ENCODE measurements at places on chromosomes 5 and 9.

GRCh38 chr9:135456436-135457104 is 23.0 kb upstream of the PPP1R26 start:
- no peak for DNase-seq

DNA sequence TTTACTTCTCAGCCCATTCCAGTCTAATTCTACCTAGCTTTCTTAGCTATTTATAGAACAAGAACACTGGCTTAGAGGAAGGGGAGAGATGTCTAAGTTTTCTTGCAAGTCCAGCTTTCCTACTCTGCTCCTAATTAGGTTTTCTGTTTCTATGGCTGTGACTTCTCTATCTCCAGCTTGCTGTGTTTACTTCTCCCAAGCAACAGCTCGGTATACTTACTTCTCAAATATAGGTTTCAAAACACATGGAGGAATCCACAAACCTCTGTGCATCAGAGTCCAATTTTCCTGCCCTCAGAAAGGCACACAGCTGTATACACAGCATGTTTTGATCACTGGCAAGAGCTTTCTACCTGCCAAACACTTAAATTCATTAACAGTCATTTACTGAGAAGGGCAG is 17.4 kb upstream of the HMGCR start:
- peak; percentile 5 for DNase-seq

GRCh38 chr5:56993241-56993640 is 41.3 kb upstream of the MIER3 start:
- DNase-seq: no peak

DNA sequence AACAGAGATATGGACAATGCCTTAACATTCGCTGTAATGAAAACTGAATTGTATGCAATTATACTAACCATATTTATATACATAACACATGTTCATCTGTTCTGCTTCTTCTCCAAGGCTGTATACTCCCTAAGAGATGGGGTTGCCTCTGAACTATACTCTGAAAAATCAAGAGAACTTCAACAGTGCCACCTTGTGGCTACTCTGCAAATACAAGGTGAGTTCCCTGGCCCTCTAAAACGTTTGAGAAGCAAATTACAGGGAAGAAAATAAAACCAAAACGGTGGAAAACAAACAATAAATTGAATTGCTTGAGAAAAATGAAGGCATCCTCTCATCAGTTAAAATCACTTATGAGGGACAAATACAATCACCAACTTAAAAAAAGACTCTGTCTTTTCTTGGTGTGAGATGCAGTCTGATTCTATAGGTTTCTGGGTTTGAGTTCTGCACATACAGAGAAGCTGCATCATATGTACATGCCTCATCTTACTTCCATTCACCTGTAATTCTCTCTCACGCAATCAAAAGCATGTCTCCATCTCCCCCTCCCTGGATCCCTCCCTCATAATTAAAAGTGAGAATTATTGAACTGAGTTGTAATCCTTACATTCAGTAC is 98.6 kb downstream of the FBXW11 start:
- DNase-seq: peak; percentile 50

DNA sequence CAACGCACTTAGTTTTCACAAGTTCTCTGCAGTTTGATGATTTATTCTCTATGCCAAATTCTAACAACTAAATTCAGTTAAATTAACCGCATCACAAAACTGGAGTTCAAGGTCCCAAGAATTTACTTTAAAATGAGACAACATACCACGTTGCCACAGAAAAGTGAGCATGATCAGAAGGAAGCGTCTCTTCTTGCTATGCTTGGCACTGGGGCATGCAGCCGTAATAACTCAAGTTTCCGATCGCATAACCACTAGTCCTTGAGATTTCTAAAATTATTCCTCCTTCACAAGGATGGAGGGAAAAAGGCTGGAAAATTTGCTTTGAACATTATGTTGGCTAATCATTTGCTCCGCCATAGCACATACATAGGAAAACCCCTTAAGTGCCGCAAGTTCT is 13.9 kb downstream of the NFIB start:
- DNase-seq: no peak

All from MV-4-11 (cell line).